ENCODE measurements at places on chromosomes 11 and 22.

- DNase-seq, result no peak
Measured at GRCh38 chr11:9815486-9816136, 151.7 kb downstream of the SWAP70 start.

DNA sequence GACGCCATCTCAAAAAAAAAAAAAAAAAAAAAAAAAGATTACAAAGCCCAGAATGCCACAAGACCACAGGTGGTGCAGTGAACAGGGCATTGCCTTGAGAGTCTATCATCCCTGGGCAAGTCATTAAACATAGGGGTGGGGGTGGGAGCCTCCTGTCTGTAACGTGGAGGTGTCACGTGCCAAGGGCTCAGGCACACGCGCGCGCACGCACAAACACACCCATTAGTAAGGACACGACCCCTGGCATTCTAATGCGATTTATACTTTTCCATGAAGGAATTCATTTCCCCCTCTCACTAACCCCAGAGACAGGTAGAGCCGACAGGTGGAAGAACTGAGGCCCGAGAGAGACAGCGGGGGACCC is 5.8 kb upstream of the GCAT start:
- peak; percentile 20 for DNase-seq

DNA sequence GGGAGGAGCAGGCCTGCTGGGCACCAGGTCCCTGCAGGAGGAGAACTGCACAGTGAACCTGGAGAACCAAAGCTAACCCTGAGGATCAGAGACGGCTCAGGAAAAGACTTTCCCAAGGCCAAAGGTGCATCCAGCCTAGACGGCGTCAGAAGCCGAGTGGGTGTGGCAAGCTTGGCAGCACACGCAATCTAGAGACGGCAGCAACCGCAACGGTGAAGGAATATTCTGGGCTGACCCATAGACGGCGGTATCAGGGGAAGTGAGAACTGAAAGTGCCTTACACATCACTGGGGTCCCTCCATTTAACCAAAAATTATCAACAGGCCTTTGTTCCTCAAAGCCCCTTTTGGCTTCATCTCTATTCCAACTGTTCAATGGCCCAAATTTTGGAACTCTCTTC is 26.2 kb downstream of the SPATA19 start:
- no peak for DNase-seq

GRCh38 chr11:35354644-35355043 is 64.7 kb downstream of the SLC1A2 start:
- no peak for DNase-seq

- peak; percentile 36 for DNase-seq
Measured at GRCh38 chr11:130426837-130427341, 1.5 kb downstream of the ADAMTS8 start.

- DNase-seq, result no peak
Measured at GRCh38 chr11:32280339-32280738, 155.0 kb downstream of the WT1 start.

- DNase-seq, result no peak
Measured at GRCh38 chr11:117279711-117280376, 11.3 kb upstream of the BACE1-AS start.

DNA sequence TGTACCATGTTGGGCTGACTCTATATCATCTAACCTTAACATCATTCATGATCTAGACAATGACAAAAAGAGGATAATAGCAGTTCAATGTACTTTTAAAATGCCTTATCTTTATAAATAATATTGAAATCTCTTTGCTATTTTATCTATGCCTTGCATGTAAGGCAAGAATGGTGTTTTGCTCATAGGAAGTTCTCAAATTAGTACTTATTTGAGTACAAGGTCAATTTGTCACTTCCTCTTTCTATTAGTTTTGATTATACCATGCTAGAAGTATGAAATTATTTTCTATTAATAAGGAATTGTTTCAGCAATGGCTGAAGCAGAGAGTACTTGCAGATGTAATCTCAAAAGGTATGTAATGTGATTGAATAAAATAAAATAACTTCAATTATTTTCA is 1285.4 kb upstream of the TENM4 start:
- DNase-seq, result no peak

GRCh38 chr22:46203601-46203980 is 46.5 kb downstream of the CDPF1 start:
- DNase-seq, result no peak

- DNase-seq, result no peak
Measured at GRCh38 chr11:69578167-69578566, 62.8 kb upstream of the CCND1 start.

DNA sequence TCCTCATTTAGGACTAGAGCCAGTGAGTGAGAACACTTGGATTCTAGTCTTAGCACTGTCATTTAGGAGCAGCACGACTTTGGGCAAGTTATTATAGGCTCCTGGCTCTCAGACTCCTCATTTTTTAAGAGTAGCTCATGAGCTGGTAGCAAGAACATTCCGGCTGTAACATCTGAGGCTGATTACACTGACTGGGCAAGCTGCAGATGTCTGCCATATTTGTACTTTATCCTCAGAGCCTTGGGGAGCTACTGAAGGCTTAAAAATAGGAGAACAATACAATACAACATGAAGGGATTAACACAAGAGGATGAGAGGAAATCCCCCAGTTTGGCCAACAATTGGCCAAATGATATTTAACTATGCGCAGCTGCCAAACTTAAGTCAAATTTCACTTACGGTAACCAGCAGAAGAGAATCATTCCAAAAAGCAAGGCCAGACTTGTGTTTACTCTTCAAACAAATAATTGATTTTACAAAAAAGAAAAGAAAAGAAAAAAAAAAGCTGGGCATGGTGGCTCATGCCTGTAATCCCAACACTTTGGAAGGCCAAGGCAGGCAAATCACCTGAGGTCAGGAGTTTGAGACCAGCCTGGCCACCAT is 113.1 kb upstream of the ARHGAP42 start:
- no peak for DNase-seq

GRCh38 chr11:60240662-60241061 is 2.3 kb downstream of the MS4A4E start:
- no peak for DNase-seq

DNA sequence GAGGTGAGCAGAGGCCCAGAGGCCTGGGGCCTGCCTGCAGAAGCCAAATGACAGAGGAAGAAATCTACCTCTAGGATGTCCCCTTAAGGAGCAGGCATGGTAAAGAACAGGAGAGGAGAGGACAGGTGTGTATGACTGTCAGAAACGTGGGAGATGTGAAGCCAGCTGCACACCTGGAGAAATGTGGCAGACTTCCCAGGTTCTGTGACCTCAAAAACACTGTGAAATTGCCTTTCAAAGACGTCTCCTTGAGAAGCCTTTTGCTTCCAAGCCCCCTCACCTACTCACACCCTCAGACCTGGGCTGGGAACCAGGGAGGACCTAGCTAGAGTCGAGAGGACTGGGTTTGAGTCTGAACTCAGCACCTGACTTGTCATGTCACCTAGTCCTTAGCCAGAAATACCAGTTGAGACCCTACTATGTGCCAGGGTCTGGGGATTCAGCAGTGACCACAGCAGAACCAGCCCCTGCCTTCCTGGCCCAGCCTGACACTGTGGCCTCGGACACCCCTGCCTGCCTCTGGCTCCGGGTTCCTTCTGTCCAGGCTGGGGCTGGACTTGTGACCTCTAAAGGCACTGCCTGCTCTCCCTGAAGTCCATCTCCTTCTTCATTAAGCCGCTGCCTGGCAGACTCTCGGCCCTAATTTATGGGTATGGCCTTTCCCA is 5.6 kb downstream of the TPBGL start:
- DNase-seq, result no peak

DNA sequence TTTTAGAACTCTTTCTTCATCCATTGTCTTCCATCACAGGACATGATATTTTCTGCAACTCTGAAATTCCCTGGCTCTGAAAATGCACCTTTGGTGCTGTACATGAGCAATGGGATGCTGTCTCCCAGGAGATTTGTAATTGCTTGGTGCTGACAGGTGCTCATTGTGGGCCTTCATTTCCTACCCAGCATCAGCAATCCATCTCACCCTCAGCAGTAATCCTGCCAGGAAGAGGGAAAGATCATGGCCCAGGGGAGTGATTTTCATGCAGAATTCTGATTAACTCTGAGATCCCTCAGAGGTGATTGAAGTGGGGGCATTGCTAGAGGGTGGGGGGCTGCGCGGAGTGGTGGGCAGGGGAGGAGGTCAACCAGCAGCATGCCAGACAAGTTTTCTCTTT is 651.7 kb downstream of the NELL1 start:
- DNase-seq, result no peak

DNA sequence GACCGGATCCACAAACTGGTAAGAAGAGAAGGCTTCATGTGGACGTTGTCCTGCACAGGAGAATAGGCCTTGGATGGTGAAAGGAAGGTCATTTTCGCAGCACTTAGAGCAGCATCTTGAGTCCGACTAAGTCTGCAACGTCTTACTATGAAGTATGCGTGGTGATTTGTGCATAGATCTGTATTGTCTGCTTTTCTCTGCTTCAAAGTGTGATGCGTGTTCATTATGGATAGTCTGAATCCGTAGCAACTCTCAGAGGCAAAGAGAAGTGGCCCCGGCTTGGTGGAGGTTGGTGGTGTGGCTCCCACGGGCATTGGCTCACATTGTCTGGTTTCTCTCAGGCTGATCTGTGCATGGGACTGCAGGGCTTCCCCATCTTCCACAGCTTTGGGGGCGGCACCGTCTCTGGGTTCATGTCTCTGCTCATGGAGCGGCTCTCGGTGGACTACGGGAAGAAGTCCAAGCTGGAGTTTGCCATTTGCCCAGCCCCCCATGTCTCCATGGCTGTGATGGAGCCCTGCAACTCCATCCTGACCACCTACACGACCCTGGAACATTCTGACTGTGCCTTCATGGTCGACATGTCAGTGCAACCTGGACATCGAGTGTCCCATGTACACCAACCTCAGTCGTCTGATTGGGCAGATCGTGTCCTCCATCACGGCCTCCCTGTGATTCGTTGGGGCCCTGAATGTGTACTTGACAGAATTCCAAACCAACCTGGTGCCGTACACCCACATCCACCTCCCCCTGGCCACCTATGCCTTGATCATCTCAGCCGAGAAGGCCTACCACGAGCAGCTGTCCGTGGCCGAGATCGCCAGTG is 21.5 kb downstream of the LRRC74B start:
- no peak for DNase-seq

DNA sequence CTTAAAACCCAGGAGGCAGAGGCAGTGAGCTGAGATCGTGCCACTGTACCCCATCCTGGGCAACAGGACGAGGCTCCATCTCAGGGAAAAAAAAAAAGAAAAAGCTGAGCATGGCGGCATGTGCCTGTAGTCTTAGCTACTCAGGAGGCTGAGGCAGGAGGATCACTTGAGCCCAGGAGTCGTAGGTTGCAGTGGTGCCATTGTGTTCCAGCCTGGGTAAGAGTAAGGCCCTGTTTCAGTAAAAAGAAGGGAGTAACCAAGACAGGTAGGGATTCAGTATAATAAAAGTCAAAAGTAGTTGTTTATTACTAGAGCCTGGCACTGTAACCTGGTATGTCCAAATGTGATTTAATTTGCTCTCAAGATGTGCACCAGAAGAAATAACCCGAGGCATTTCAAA is 8.1 kb upstream of the RAB30 start:
- DNase-seq, result no peak

DNA sequence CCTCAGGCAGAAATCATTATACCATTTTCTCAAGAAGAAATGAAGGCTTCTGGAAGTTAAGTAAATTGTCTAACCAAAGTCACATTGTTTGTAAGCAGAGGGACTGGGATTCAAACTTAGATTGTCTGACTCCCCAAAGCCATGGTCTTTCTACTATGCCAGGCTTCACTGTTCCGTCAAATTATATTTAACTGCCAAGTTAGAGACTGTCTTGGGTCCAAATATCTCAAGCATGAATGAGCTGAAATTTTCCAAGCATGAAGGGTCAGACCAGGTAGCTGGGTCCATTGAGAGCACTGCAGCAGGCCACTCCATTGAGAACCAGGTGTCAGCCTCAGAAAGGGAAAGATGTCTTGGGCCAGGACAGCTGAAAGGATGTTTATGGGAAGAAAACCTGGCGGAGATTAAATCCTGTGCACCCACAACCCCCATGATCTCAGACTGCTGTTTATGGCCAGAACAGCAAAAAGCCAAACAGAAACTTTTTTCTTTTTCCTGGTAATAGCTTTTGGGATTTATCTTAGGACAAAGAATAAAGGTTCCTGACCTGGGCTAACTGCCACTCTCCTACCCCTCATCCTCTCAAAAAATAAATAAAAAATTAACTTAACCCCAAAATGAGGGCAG is 612.3 kb downstream of the INSC start:
- no peak for DNase-seq

- no peak for DNase-seq
Measured at GRCh38 chr11:63672936-63673539, 1.9 kb upstream of the ATL3 start.

- no peak for DNase-seq
Measured at GRCh38 chr11:129365816-129366215, 9.8 kb upstream of the BARX2 start.

- DNase-seq, result no peak
Measured at GRCh38 chr22:39219071-39220039, 25.4 kb downstream of the PDGFB start.

GRCh38 chr11:115127790-115128189 is 376.4 kb downstream of the CADM1 start:
- no peak for DNase-seq

DNA sequence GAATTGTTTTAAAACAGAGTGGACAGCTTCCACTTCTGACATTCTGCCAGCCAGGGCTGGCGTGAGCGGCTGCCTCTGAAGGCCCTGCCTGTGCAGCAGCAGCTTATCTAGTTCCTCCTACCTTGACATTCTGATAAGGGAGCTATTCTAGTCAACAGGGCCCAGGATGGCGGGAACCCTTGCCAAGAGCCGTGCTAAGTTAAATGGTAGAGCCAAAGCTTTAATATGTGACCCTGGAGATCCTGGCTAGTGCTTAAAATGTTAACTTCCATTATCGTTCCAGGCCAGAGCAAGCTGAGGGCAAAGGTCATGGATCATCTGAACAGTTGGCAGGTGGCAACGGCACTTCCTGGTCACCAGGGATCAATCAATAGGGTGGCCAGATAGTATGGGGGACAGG is 3.5 kb downstream of the KCNJ5 start:
- DNase-seq, result no peak

DNA sequence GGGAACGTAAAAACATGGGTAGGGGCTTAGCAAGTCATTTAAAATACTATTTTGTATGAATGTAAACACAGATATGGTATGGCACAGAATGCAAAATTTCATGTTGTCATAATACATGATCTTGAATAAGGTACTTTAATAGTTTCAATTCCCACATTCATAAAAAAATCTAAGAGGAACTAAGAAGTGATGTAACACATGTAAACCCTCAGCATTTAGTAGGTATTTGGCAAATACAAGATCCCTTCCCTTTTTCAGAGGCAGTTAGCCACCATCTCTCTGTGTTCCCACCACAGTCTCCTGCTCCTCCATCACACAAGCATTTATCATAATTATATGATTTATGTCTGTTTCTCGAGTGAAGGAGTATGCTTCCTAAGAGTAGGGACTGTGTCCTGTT is 251.8 kb downstream of the TENM4 start:
- no peak for DNase-seq

GRCh38 chr11:34161812-34162492 is 56.5 kb downstream of the NAT10 start:
- no peak for DNase-seq

DNA sequence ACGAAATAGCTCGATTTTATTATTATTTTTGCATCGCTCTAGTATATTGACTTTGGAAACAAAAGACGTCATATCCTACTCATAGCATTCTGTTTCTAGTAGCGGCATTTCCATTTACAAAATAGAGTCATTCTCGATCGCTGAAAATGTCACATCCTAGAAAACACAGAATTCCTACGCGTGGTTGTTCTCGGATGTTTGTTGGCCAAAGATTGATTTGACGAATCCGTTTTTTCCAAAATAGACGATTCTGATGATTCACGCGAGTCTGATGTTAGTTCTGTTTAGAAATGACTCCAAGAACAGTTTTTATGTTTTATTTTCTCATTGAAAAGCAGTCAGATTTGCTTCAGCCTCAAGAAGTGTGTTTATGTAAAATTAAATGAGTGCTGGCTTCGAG is 47.6 kb downstream of the SMIM38 start:
- no peak for DNase-seq

Data from NCI-H2081 (cell line).